ENCODE measurements at places on chromosomes 2 and 18.

GRCh38 chr18:43661570-43661969, 384.3 kb upstream of the SYT4 start:
- no peak for DNase-seq

DNA sequence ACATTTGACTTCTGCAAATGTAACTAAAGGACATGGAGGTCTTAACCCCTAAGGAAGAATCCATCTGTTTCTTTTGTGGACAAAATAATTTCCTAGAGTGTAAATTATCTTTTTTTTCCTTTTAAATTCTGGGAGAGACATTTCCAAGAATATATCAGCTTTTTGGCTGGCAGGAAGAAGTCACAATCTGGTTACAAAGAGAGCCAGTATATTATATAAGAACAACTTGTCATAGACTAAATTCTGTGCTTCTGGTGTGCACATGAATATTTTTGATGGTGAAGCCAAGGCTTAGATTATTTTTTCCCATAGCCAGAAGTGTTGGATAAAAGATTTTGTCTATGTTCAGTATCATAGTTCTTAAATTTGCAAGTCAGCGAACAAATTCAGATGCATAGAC, 500.6 kb downstream of the XIRP2 start:
- DNase-seq: no peak

- DNase-seq: no peak
Measured at GRCh38 chr2:43425659-43426058, 170.2 kb downstream of the THADA start.

DNA sequence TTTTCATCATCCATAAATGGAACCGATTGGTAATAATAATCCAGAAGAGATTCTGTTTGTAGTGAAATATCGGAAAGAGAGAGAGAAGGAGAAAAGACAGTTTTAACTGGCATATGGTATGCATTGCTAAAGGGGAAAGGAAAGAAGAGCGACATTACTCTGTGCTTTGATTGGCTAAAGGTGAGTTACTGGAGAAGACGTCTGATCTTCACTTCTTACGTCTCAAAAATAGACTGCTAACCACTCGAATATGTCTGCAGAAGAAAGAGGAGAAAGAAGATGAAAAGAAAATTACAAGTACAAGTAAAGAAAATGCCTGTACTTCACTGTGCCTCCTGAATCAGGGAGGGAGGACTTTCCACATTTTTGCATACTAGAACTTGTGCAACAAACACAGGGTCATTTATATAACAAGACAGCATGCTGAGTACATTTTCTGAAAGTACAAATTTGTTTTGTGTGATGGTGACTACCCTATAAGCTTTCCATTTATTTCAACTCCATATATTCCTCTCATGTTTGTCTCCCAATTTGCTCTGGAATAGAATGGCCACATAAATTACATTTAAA, 787.2 kb downstream of the RNF144A start:
- DNase-seq: no peak

DNA sequence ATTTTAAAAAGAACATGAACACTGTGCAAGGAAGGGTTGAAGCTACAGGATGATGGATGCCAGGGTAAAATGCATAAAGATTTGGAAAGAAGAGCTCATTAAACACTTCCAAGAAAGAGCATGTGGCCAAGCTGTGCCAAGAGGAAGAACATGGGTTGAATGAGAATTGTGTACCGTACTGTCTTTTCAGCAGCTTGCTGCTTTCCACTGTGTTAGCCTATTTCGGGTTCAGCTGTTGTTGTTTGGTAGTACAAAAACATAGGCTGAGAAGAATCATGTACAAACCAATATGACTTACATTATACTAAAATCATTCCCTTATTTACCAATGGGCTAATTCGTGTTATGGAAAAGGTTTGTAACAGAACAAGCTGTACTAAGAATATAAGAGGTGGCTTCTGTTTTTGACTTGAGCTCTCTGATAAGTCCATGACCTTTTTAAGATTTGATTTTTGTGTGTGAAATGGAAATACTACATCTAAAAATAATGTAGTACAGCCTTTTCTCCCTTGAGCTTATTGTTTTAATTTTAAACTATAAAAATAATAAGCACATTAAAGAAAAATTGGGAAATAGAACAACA, 188.3 kb upstream of the STON1 start:
- no peak for DNase-seq

- no peak for DNase-seq
Measured at GRCh38 chr2:169778446-169778845, 20.2 kb upstream of the SSB start.

DNA sequence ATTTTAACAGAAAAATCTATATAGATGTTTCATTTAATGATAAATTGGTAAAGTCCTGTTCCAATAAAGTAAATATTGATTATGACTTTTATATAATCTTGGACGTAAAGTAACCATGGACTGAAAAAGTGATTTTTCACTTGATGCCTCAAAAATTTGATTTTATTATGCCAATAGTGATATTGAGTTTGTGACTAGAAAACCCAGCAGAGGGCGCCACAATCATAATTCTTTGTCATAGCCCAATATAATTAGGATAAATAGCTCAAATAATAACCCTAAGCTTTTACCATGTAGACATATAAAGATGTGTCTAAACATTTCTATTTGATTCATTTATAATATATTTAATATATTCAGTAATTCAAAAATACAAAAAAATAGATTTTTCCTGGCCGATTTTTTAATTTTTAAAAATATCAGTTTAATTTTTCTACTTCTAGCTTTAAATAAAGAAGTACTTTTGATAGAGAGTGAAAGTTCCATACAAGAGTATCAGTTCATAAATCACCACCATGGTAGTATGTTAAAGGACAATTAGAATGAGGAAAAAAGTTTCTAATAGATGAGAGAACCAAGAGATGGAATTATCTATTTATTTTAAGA, 30.7 kb downstream of the CAMKMT start:
- peak; percentile 66 for DNase-seq

DNA sequence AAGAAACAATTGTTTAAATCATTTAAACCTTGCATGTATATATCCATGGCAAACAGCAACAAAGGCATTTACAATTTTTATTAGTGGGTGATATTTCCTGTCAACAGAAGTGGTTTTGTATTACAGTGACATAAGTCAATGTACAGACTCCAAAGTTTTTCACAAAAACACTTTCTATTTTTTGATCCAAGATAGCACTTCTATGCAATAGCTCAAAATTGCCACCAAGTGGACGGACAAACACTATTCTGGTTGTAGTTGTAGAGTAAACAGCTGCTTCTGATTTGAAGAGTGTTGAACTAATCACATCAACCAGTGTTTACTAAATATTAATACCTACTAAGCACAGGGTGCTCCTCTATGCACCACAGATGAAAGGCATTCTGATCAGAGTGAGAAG, 421.4 kb downstream of the NCKAP5 start:
- no peak for DNase-seq

DNA sequence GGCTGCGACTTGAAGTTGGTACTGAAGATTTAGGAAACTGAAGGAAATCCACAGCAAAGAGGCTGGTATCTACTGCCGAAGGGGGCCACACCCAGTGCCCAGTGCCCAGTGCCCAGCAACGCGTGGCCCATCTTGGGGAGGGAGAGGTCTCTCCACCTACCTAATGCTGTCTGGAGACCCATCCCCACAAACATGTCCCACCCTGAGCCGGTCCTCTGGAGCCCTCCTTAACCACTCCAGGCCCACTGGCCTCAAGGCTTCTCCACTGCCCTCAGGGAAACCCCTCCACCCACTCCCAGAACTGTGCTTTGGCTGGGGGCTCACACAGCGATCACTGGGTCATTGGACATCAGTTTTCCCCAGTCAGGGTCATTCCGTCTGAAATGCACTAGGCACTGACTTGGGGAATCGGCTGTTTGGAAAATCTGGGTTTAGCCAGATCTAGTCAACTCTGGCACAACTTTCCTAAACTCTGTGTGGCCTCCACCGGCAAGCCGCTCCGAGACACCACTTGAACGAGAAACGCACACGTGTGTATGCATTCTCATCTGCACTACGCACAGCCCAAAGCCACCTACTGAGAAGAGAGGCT, 20.1 kb downstream of the GPR55 start:
- peak; percentile 6 for DNase-seq

GRCh38 chr18:8188184-8188583, 421.1 kb upstream of the RAB12 start:
- DNase-seq: no peak

DNA sequence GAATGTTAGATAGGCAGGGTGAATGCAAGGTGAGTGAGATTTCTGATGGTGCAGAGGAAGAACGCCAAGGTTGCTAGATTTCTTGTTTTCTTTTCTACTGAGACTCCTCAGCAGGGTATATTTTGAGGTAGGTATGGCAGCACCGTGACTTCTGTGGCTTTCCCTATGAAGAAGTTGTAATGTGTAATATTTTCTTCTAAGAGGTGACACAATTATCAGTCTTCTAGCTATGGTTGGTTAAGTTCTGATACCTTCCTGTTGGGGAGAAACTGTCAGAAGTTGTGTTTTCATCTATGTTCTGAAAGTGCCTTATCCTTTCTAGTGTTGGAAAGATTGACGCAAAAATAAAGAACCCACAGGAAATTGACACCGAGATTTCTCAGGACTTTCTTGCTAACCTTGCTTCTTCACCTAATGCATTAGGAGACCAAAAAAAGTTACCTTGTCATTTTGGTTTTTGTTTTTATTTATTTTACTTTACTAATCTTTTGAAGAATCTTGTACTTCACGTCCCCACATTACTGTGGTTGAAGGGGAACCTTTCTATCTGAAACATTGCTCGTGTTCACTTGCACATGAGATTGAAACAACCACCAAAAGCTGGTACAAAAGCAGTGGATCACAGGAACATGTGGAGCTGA, 11.9 kb downstream of the IL18R1 start:
- peak; percentile 36 for DNase-seq
